ENCODE measurements at places on chromosomes 6 and 20. TPM values are rescaled to one million over a fixed set of nuclear protein-coding genes. Genes with fewer than 3 reads are reported as not detected.

DNA sequence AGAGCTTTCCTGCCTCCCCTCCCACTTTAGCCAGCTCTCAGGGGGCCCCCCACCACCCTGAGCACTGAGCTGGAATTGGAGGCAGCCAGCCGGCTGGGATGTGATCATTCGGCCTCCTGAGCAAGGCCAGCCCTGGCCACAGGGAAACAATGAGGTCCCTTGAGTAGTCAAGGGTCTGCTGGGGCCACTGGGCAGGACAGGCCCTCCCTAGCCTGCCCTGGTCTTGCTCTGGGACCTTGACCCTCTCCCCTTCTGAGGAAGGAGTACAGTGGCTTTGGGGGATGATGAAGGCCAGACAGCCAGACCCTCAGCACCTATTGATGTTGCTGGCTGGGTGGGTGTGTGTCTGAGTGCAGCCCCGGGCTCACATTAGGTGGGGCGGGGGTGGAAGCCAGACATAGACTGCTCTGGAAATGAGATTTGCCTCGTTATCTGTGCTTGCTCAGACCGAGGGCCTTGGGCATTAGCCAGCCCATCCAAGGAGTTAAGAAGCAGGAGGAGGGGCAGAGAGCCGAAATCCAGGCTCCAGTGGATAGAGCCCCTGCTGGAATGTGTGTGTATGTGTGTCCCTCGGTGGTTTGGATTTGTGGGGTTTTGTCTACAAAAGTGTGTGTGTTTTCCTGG, 21.3 kb downstream of the CD40 start:
- H3K27ac ChIP-seq = no peak overlapping the region
- peaks cover 18% of the 10 kb centered on the region for H3K27me3 ChIP-seq
- H3K4me3 ChIP-seq = no peak overlapping the region
- H3K4me1 ChIP-seq = peaks cover 1% of the 10 kb centered on the region
- no peak for DNase-seq

DNA sequence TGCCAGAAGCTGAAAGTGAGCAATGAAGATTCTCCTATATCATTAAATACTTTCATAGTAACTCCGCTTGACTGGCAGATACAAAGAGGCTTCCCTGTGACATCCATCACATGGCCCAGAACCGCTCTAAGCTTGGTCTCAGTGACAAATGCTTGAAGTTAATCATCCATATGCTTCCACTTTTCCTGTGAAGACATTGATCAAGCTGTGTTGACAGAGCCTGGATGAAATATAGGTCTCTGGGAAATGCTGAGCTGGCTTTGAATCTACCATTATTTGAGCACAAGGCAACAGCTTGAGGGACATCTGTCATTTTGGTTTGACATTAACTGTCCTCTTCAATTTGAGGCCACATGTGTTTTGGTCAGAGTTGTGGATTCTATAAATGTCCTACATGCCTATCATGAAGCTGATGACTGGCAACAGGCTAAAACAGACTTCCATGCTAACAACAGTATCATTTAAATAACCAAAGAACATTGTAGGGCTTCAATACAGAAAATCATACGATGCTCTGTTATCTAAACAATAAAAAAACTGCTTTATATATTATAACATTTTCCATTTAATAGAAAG, 402.2 kb upstream of the IRAK1BP1 start:
- no peaks in the 10 kb centered on the region for H3K36me3 ChIP-seq
- H3K27me3 ChIP-seq = no peaks in the 10 kb centered on the region
- H3K27ac ChIP-seq = no peak overlapping the region
- H3K4me3 ChIP-seq = no peak overlapping the region
- no peaks in the 10 kb centered on the region for H3K4me1 ChIP-seq

Gene RNF39
- 0.22 TPM for total RNA-seq

- H3K4me1 ChIP-seq = no peaks in the 10 kb centered on the region
- no peaks in the 10 kb centered on the region for H3K27me3 ChIP-seq
- H3K27ac ChIP-seq = no peak overlapping the region
- H3K36me3 ChIP-seq = no peaks in the 10 kb centered on the region
Observed at GRCh38 chr20:3276680-3277015, 37.7 kb upstream of the SLC4A11 start.

DNA sequence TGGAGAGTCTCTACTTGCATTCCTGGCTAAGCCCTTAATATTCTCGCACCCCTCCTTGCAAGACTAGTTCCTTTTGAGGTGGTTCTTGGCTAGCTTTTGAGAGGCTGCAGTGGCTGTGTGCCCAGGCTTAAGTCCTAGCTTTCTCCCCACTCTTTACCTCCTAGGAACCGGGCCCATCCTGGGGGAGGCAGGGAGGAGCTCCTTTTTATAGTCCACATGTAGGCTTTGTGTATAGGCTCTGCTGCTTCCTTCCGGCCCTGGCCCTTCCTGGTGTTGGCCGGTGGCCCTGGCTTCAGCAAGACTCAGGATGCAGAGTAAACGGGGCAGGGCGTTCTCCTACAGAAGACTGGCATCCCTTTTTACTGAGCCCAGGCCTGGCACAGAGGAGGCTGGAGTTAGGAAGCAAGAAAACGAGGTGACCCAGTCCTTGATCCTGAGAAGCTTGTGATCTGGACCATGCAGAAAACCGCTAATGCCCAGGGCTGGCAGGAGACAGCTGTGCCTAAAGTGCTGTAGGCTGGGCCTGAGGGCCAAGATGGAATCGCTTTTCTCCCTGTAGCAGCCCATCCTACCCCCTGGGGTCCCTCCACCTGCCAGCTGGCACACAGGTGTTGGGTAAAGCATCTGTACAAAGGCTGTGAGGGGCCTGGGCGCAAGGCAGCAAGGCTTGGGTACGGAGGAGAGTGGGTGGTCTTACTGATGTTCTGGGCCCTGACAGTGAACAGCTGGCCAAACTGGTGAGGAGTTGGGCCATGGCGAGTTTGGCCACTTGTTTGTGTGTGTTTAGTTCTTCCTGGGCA, 8.7 kb downstream of the PLCG1 start:
- H3K4me1 ChIP-seq = peaks cover 10% of the 10 kb centered on the region
- DNase-seq = no peak
- H3K27ac ChIP-seq = no peak overlapping the region
- no peaks in the 10 kb centered on the region for H3K36me3 ChIP-seq
- H3K27me3 ChIP-seq = no peaks in the 10 kb centered on the region

DNA sequence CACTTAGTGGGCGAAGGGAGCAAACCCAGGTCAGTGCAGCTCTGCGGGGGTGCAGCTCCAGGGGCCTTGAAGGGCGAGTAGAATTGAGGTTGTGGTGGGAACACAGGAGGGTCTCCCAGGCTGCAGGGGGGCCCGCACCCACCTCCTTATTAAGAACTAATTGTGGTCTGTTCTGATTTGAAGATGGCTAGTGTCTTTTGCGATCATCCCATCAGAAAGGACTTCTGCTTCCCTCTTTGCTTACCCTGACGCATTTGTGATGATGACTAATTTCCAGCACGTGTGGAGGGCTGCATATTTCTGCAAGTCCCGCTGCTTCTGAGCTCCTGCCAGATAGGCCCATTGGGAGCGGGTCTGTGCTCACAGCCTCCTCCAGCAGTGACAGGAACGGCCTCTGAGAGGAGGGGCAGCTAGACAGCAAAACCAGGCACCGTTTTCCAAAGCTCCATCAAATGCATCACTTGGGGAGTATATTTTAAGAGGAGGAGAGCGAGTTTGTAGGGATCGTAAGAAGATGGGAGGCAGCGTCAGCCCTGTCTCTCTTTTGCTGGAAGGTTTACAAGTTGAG, 268.9 kb downstream of the CDH4 start:
- H3K27ac ChIP-seq = no peak overlapping the region
- no peaks in the 10 kb centered on the region for H3K36me3 ChIP-seq
- H3K4me3 ChIP-seq = no peak overlapping the region
- DNase-seq = no peak
- H3K27me3 ChIP-seq = no peaks in the 10 kb centered on the region
- H3K4me1 ChIP-seq = no peaks in the 10 kb centered on the region

Gene RGS19
- 21.4 TPM for total RNA-seq

DNA sequence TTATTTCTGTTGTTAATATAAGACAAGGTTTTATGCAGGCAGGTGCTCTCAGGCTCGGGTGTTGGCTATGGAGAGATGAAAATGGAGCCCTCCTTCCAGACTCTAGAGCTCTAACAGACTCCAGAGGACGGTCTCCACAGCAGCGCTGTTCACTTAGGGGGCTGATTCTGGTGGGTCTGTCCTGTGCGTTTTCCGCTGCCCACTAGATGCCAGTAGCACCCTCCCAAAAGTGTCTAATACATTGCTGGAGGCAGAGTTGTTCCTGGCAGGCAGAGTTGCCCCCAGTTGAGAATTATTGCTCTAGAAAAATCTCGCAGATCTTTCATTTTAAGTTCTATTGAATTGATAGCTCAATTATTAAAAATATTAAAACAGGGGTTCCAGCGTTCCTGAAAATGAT, 109.9 kb downstream of the MAP3K4 start:
- no peaks in the 10 kb centered on the region for H3K27me3 ChIP-seq
- no peaks in the 10 kb centered on the region for H3K4me1 ChIP-seq
- peaks cover 7% of the 10 kb centered on the region for H3K36me3 ChIP-seq

Gene DEF6
- 40.4 TPM for total RNA-seq

- no peaks in the 10 kb centered on the region for H3K36me3 ChIP-seq
- H3K27ac ChIP-seq = peak overlapping the region; percentile 85
- peak overlapping the region; percentile 71 for H3K4me3 ChIP-seq
- no peak for DNase-seq
- H3K4me1 ChIP-seq = peaks cover 6% of the 10 kb centered on the region
Observed at GRCh38 chr20:58888521-58889333, 36.2 kb downstream of the GNAS start.

- no peaks in the 10 kb centered on the region for H3K36me3 ChIP-seq
- H3K27ac ChIP-seq = peak overlapping the region; percentile 19
- peaks cover 16% of the 10 kb centered on the region for H3K4me1 ChIP-seq
- no peak overlapping the region for H3K4me3 ChIP-seq
Observed at GRCh38 chr6:1024587-1024986, 287.3 kb upstream of the FOXQ1 start.

Gene PTGIS
- total RNA-seq = 0.25 TPM

- no peak for DNase-seq
- no peaks in the 10 kb centered on the region for H3K27me3 ChIP-seq
Observed at GRCh38 chr6:80674669-80675068, 568.2 kb downstream of the BCKDHB start.

DNA sequence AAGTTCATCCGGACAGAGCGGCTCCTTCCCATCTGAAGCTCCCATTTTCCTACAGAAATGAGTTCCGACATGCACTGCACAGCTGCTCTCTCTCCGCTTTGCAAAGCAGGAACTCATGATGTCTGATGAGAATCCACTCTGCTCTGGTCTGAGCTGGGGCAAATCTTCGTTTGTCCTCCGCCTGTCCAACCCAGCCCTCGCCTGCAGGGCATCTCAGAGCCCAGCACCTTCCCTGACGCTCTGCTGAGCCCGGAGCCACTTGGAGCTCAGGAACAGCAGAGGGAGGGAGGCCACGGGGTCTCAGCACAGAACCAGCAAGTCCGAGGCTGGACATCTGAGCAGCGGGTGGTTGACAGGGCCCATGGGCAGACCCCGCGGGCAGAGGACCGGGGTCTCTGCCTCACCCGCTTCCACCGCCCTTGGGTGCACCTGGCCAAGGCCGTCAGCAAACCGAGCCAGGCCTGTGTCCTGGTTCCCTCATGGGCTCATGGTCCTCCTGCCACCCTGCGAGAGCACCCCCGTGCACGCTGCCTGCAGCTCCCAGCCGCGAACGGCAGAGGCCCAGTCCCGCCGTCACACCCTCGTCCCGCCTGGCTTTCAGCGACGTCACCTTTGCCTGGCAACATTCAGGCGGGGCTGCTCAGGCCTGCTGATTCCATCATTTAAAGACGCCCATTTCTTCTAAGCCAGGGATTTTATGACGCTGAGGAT, 78.5 kb upstream of the BHLHE23 start:
- no peaks in the 10 kb centered on the region for H3K36me3 ChIP-seq
- H3K4me1 ChIP-seq = peaks cover 11% of the 10 kb centered on the region
- no peaks in the 10 kb centered on the region for H3K27me3 ChIP-seq
- H3K4me3 ChIP-seq = no peak overlapping the region

GRCh38 chr6:43355862-43356590, 13.4 kb downstream of the ZNF318 start:
- H3K27ac ChIP-seq = no peak overlapping the region
- peaks cover 15% of the 10 kb centered on the region for H3K36me3 ChIP-seq
- no peaks in the 10 kb centered on the region for H3K27me3 ChIP-seq
- no peak for DNase-seq
- H3K4me3 ChIP-seq = no peak overlapping the region
- no peaks in the 10 kb centered on the region for H3K4me1 ChIP-seq

Measured in HCT116 (cell line).